ENCODE measurements at places on chromosomes 16 and 17. TPM values are rescaled to one million over a fixed set of nuclear protein-coding genes. Genes with fewer than 3 reads are reported as not detected.

DNA sequence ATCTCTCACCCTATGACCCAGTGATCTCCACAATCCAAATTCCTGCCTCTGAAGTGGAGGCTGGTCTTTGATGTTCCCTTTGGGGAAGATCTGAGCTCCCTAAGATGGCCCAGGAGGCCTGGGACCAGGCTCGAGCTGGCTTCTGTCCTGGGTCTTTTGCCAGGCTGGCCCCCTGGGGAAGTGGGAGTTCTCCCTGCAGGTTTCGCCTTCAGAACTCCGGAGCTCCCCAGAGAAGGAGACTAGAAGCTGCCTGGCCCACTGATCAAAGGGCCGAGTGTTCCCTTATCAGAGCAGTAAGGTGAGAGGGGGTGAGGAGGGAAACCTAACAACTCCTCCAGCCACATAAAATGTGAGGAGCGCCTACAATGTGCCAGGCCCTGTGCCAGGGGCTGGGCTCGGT lies 147.1 kb downstream of the IRF8 start:
- no peak for DNase-seq

- DNase-seq, result no peak
These were observed 217.3 kb downstream of the RAB11FIP4 start for GRCh38 chr17:31608659-31609254.

The CCDC154 gene
- 4.2 TPM for total RNA-seq

The CCL18 gene
- not detected for total RNA-seq

The HES7 gene
- total RNA-seq, result 2.2 TPM

- DNase-seq, result no peak
These were observed 20.4 kb upstream of the TMEM98 start for GRCh38 chr17:32907583-32907982.

- DNase-seq, result no peak
These were observed 10.1 kb downstream of the HMOX2 start for GRCh38 chr16:4486126-4486893.

- DNase-seq, result no peak
These were observed 273.9 kb upstream of the MAF start for GRCh38 chr16:79874391-79874790.

The ZFP1 gene
- total RNA-seq, result 16.1 TPM

The CD300LG gene
- not detected for total RNA-seq

The MIEF2 gene
- 7.4 TPM for total RNA-seq
